Prostate gland (tissue), 2 donors: ENCODE measurements at places on chromosomes 12 and 14. TPM values are rescaled to one million over a fixed set of nuclear protein-coding genes. Genes with fewer than 3 reads are reported as not detected.
A peak's percentile ranks its signal among the peaks of the same experiment; 100 is the strongest.

DNA sequence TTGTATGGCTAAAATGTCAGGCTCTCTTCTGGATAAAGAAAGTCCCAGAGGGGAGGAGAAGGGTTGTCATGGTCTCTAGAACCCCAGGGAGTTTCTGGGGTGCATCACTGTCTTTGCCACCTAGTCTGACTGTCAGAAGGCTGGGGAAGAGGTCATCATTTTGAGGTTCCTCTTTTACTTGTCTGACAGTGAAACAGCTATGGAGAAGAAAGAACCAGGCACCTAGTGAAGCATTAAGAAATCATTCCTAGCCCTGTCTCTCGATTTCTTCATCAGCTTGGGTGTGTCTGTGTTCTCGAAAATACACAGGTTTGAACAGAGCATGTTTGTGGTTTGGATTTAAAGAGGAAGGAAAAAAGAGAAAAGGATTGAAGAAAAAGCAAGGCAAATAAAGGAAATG is 158.7 kb upstream of the LRIG3 start:
- H3K4me1 ChIP-seq: no peaks in the 10 kb centered on the region
- no peak overlapping the region for H3K4me3 ChIP-seq
- no peaks in the 10 kb centered on the region for H3K27me3 ChIP-seq
- H3K27ac ChIP-seq: peak overlapping the region; percentile 56
- DNase-seq: peak; percentile 39

DNA sequence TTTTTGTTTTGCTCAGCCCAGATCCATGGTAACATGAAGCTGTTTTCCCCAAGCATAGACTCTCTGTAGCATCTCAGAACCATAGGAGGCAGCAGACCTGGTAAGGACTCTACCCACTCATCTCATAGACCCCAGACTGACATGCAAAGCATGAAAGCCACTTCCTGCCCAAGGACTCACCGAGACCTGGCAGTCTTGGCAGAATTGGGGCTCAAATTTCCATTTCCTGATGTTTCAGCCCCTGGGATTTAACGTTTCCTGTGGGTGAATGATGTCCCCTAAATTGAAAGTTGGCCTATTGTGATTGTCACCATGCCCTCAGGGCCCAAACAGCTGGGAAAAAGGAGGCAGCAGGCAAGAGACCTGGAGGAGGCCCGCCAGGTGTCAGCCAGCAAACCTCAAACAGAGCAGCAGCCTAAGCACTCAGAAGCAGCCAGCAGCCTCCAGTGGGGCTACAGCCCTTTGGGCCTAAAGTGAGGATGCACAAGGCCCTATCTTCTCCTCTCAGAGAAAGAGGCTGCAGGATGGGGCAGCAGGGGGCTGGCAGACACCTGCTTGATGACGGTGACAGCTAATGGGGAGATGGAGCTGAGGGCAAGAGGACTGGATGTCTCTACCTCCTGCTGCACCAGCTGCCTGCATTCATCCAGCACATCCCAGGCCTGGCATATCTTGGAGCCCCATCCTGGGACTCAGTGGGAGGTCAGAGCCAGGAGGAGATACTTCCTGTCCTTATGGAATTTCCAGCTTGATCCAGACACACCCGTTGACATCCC is 8.5 kb downstream of the KRT85 start:
- no peaks in the 10 kb centered on the region for H3K36me3 ChIP-seq
- no peaks in the 10 kb centered on the region for H3K27me3 ChIP-seq
- no peak for DNase-seq
- H3K4me1 ChIP-seq: no peaks in the 10 kb centered on the region
- H3K27ac ChIP-seq: no peak overlapping the region

GRCh38 chr12:42473130-42473529 is 116.4 kb downstream of the PRICKLE1 start:
- no peaks in the 10 kb centered on the region for H3K36me3 ChIP-seq
- H3K27ac ChIP-seq: no peak overlapping the region
- no peaks in the 10 kb centered on the region for H3K27me3 ChIP-seq
- H3K4me3 ChIP-seq: no peak overlapping the region

Gene RFX4
- not detected for total RNA-seq

- H3K4me3 ChIP-seq: no peak overlapping the region
- no peaks in the 10 kb centered on the region for H3K27me3 ChIP-seq
- no peaks in the 10 kb centered on the region for H3K4me1 ChIP-seq
- no peak for DNase-seq
- H3K36me3 ChIP-seq: no peaks in the 10 kb centered on the region
- no peak overlapping the region for H3K27ac ChIP-seq
Measured at GRCh38 chr14:105335735-105336476, 21.4 kb downstream of the PACS2 start.

DNA sequence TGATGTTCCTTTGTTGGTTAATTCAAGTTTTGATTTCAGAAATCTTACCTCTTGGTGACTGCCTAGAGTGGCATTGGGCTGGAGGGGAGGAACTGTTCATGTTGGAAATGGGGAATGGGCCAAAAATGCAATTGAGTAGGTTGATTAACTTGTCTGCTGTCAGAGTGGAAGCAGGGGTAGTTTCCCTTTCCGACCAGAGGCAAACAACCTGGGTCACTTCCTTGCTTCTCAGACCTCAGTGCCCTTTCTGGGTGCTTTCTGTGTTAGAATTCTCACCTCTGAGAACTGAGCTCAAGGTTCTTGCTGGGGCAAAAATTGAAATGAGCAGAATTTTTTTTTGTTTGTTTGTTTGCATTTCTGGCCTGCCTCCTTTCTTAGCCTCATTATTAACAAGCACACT is 2.3 kb upstream of the M6PR start:
- H3K36me3 ChIP-seq: no peaks in the 10 kb centered on the region
- no peak overlapping the region for H3K27ac ChIP-seq
- no peaks in the 10 kb centered on the region for H3K27me3 ChIP-seq
- no peak for DNase-seq
- H3K4me3 ChIP-seq: no peak overlapping the region

Gene CRIP1
- total RNA-seq: 4.2 TPM

Gene TBC1D30
- 17.2 TPM for total RNA-seq

GRCh38 chr12:19131025-19131444 is 1.5 kb downstream of the PLEKHA5 start:
- H3K4me3 ChIP-seq: peak overlapping the region; percentile 93
- peak; percentile 15 for DNase-seq
- H3K27ac ChIP-seq: peak overlapping the region; percentile 94
- no peaks in the 10 kb centered on the region for H3K27me3 ChIP-seq
- H3K36me3 ChIP-seq: no peaks in the 10 kb centered on the region

DNA sequence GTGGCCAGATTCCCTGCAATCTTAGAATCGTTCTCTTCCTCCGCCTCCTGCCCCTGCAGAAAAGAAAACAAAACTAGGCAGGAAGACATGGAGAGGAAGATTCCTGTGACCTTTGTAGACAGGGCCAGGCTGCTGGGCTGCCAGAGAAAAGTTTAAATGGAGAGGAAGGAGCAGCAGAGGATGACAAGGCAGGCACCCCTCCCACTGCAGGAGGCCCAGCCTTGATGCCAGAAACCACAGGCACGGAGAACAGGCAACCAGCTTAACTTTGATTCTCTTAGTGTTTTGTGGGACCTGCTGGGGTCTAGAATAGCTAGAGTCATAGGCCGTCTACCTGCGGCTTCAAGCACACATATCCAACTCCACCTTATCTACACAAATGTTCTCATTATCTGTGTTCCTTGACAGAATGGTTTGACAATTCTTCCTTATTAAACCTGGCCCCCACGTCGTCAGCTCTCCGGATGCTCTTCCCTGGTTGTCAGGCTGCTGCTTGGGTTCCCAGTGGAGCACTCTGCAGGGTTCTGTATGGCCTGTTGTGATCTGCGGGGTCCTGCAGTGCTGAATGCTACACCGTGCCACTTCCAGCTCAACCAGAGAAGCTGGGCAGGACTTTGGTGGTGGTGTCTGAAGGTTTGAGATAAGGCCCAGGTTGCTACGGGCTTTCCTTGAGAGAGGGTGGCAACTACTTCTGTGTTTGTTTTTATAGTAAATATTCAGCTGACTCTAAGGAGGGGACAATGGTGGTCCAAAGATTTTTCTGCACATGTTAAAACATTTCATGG is 609.5 kb downstream of the AACS start:
- H3K27me3 ChIP-seq: no peaks in the 10 kb centered on the region
- DNase-seq: no peak
- no peak overlapping the region for H3K4me3 ChIP-seq
- no peak overlapping the region for H3K27ac ChIP-seq
- H3K36me3 ChIP-seq: no peaks in the 10 kb centered on the region
- H3K4me1 ChIP-seq: no peaks in the 10 kb centered on the region

Gene RD3L
- total RNA-seq: not detected

DNA sequence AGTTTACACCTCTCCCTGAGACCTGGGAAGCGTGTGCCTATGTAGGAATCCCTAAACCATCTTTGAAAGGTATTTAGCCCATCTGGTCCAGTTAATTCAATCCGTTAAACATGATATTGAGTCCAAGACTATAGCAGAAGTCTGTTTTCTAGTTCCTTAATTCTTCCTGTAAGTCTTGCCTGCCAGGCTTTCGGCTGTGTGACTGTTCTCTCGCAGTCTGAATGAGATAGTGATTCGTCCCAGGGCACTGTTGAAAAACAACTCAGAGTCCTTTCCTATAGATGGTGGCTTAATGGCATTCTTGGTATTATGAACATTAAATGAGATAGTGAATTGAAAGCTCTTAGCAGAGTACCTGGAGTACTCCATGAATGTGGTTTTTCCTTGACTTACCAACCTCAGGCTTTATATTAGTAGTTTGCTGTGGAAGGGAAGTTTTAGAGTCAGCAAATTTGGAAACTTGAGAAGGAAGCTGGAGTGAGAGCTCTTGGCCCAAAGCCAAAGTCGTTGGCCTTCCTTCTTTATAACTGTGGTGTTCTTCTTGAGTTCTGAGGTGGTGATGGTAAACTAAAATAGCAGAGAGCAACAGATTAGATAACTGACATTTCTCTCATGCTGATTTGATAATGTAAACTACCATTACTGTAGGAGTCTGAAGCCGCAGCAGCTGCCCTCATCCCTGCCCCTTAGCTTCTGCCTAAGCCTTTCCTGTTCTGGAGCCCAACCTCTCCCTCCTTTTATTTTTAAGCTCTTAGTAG is 76.5 kb downstream of the TGFB3 start:
- peak; percentile 59 for DNase-seq
- H3K27me3 ChIP-seq: no peaks in the 10 kb centered on the region
- H3K36me3 ChIP-seq: no peaks in the 10 kb centered on the region
- no peak overlapping the region for H3K27ac ChIP-seq
- H3K4me1 ChIP-seq: no peaks in the 10 kb centered on the region

DNA sequence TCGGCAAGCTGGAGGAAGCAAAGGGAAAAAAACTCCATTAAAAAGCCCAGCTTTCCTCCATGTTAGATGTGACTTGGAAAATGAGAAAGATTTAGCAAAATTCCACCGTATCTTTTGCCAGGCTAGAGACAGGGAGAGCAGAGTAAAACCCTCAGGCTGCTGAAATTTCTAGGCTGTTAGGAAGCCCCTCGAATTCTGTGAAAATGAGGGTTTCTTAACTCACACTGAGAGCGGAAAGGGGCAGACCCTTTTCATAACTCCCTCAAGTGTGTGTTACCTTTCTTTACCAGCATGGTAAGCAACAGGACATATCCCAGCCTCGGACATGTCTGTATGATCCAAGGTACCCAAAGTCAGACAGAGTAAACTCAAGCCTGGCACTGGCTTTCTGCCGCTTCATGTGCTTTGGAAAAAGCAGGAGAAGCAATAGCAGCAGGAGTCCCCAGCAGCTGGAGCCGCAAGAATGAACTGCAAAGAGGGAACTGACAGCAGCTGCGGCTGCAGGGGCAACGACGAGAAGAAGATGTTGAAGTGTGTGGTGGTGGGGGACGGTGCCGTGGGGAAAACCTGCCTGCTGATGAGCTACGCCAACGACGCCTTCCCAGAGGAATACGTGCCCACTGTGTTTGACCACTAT is at the start of gene RHOJ:
Gene RHOJ (plus strand): TSS at position 37 of the 637 bp plus-strand sequence. CDS start 427 bp downstream, at position 464.
- no peaks in the 10 kb centered on the region for H3K27me3 ChIP-seq
- no peaks in the 10 kb centered on the region for H3K4me1 ChIP-seq
- H3K4me3 ChIP-seq: peak within 1 kb of the TSS; percentile 23

GRCh38 chr12:39752482-39753137 is 133.0 kb upstream of the ABCD2 start:
- H3K27me3 ChIP-seq: no peaks in the 10 kb centered on the region
- H3K4me1 ChIP-seq: no peaks in the 10 kb centered on the region
- no peaks in the 10 kb centered on the region for H3K36me3 ChIP-seq

Gene KLRB1
- total RNA-seq: 0.14 TPM

- H3K36me3 ChIP-seq: no peaks in the 10 kb centered on the region
- H3K27me3 ChIP-seq: peaks cover 35% of the 10 kb centered on the region
- no peak overlapping the region for H3K4me3 ChIP-seq
- peaks cover 12% of the 10 kb centered on the region for H3K4me1 ChIP-seq
- no peak for DNase-seq
Measured at GRCh38 chr12:48977290-48978281, 536 bp upstream of the WNT1 start.

GRCh38 chr14:93787465-93788292 is 606 bp downstream of the PRIMA1 start:
- no peaks in the 10 kb centered on the region for H3K36me3 ChIP-seq
- no peaks in the 10 kb centered on the region for H3K4me1 ChIP-seq
- H3K4me3 ChIP-seq: peak overlapping the region; percentile 51
- no peak for DNase-seq
- H3K27ac ChIP-seq: peak overlapping the region; percentile 79
